ENCODE measurements at places on chromosomes 3 and 15. TPM values are rescaled to one million over a fixed set of nuclear protein-coding genes. Genes with fewer than 3 reads are reported as not detected.

- no peak for DNase-seq
- H3K27ac ChIP-seq = no peak overlapping the region
- no peak overlapping the region for H3K4me3 ChIP-seq
- no peaks in the 10 kb centered on the region for H3K27me3 ChIP-seq
- no peaks in the 10 kb centered on the region for H3K4me1 ChIP-seq
Measured at GRCh38 chr3:175433026-175433674, 574.0 kb downstream of the NAALADL2 start.

GRCh38 chr3:196254376-196255283 lies 32.9 kb downstream of the PCYT1A start:
- no peak overlapping the region for H3K27ac ChIP-seq
- H3K4me3 ChIP-seq = no peak overlapping the region
- H3K27me3 ChIP-seq = no peaks in the 10 kb centered on the region

- no peak for DNase-seq
- no peaks in the 10 kb centered on the region for H3K36me3 ChIP-seq
- H3K4me3 ChIP-seq = no peak overlapping the region
Measured at GRCh38 chr3:39388741-39389248, 5.6 kb downstream of the SLC25A38 start.

DNA sequence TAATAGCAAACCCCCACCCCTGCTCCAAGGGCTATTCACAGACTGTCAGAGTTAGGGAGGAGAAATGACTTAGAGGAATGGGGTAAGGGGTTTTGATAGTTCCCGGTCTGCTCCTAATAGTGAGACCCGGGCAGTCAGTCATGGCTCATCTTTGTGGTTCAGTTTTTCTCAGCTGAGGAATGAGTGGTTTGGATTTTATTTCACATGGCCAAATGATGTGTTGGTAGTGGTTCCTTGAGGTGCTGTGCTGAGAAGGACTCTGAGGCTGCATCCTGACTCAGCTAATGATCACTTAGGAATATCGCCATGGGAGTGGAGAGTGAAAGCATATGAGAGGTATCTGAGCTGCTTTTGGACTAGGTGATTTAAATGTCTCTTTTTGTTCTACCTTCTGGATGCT lies 80.2 kb downstream of the LPP start:
- no peaks in the 10 kb centered on the region for H3K27me3 ChIP-seq
- H3K27ac ChIP-seq = no peak overlapping the region
- DNase-seq = no peak
- peaks cover 5% of the 10 kb centered on the region for H3K4me1 ChIP-seq
- H3K36me3 ChIP-seq = no peaks in the 10 kb centered on the region
- H3K4me3 ChIP-seq = no peak overlapping the region

- no peaks in the 10 kb centered on the region for H3K36me3 ChIP-seq
- H3K4me1 ChIP-seq = peaks cover 2% of the 10 kb centered on the region
- no peak for DNase-seq
Measured at GRCh38 chr3:16452261-16452660, 61.2 kb downstream of the RFTN1 start.

Gene IQCB1
- total RNA-seq = 21.8 TPM

Gene SLC41A3
- 52.9 TPM for total RNA-seq

- no peaks in the 10 kb centered on the region for H3K36me3 ChIP-seq
- no peaks in the 10 kb centered on the region for H3K4me1 ChIP-seq
- H3K27ac ChIP-seq = no peak overlapping the region
- DNase-seq = no peak
- no peak overlapping the region for H3K4me3 ChIP-seq
- H3K27me3 ChIP-seq = peaks cover 13% of the 10 kb centered on the region
Measured at GRCh38 chr15:79116771-79117170, 26.2 kb upstream of the RASGRF1 start.

Gene TEX9
- 9.0 TPM for total RNA-seq

Gene CEP97
- total RNA-seq = 12.1 TPM

DNA sequence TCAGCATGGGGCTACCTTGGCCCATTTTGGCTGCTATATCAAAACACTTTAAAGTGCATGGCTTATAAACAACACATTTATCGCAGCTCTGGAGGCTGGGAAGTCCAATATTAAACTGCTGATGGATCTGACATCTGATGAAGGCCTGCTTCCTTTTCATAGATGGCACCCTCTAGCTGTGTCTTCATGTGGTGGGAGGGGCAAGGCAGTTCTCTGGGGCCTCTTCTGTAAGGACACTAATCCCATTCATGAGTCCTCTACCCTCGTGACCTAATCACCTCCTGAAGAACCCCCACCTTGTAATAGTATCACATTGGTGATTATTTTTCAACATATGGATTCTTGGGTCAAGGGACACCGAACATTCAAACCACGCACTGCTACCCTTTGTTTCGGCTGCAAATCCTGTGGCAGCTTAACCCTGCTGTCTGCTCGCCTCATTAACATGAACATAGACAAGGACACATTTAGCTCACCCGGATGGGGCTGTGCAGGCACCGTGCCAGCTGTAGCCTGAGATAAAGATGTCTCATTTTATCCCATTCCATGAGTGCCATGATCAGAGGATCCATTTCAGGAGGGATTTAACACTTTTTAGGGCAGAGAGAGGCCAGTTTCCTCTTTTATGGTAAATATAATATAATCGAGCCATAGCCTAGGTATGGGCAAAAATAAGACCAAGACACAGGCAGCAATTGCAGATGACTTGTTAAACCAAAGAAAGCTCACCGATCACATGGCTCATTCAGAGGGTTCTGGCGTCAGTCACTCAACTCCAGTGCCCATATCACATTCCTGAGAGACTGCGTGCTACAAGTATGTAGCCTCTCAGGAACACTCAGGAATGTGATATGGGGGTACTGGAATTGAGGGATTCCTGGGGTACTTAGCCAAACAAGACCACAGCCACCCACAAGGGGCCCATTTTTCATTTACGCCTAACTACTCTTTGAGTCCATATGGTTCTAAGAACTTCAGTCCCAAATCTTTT lies 251.1 kb upstream of the ST8SIA2 start:
- H3K4me1 ChIP-seq = no peaks in the 10 kb centered on the region
- H3K27ac ChIP-seq = no peak overlapping the region
- H3K36me3 ChIP-seq = no peaks in the 10 kb centered on the region
- DNase-seq = no peak
- H3K4me3 ChIP-seq = no peak overlapping the region

Gene EFCC1
- 0.23 TPM for total RNA-seq

Gene PAQR5
- total RNA-seq = 2.1 TPM

DNA sequence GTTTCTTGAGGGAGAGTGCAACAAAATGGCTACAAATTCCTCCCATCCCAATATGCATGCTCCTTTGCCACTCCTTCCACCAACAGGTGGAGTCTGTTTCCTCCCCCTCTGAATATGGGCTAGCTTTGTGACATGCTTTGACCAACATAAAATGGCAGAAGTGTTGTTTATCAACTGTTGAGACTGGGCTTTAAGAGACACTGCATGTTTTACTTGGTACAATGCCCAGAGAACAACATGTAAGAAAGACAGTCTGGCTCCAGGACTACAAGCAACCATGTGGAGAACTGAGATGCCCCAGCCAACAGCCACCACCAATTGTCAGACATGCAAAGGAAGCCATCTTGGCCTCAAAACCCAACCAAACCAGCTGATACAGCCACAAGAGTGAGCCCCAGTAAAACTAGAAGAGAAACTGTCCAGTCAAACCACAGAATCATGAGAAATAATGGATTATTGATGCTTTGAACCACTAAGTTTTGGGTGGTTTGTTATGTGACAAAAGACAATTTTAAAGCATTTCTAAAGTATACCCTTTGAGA lies 40.5 kb downstream of the NUDT16 start:
- H3K36me3 ChIP-seq = no peaks in the 10 kb centered on the region
- no peaks in the 10 kb centered on the region for H3K27me3 ChIP-seq
- H3K4me1 ChIP-seq = no peaks in the 10 kb centered on the region
- H3K4me3 ChIP-seq = no peak overlapping the region

GRCh38 chr3:32137870-32138269 lies 31.4 kb downstream of the GPD1L start:
- no peaks in the 10 kb centered on the region for H3K4me1 ChIP-seq
- no peaks in the 10 kb centered on the region for H3K36me3 ChIP-seq
- no peak overlapping the region for H3K27ac ChIP-seq
- no peak for DNase-seq

Gene RBPMS2
- 1.2 TPM for total RNA-seq

Gene CCDC39
- not detected for total RNA-seq

DNA sequence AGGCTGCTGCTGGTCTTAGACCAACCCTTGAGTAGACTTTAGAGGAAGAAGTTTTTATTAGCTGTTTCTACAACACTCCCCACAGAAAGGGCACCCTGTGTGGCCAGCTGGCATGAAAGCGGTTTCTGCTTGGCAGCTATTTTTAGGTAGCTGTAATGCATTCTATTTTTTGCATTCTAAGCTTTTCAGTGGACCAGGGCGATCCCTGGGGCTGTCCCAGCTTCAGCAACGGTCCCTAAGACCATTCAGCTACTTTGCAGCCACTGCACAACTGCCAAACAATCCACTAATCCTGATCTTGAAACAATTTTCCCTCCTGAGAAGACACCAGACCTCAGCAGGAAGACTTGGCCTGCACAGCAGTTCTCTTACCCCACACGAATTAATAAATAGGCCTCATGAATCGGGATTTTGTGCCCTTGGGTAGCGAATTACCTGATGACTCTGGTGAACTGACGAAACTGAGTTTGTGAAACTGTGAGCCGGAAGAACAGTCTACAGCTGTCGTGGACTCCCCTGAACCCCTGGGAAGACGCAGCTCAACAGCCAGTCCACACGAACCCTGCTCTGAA lies 14.6 kb upstream of the TFRC start:
- no peaks in the 10 kb centered on the region for H3K4me1 ChIP-seq
- no peak overlapping the region for H3K27ac ChIP-seq
- H3K4me3 ChIP-seq = no peak overlapping the region
- H3K27me3 ChIP-seq = no peaks in the 10 kb centered on the region
- DNase-seq = no peak
- no peaks in the 10 kb centered on the region for H3K36me3 ChIP-seq

Gene TRIM71
- total RNA-seq = 14.5 TPM

DNA sequence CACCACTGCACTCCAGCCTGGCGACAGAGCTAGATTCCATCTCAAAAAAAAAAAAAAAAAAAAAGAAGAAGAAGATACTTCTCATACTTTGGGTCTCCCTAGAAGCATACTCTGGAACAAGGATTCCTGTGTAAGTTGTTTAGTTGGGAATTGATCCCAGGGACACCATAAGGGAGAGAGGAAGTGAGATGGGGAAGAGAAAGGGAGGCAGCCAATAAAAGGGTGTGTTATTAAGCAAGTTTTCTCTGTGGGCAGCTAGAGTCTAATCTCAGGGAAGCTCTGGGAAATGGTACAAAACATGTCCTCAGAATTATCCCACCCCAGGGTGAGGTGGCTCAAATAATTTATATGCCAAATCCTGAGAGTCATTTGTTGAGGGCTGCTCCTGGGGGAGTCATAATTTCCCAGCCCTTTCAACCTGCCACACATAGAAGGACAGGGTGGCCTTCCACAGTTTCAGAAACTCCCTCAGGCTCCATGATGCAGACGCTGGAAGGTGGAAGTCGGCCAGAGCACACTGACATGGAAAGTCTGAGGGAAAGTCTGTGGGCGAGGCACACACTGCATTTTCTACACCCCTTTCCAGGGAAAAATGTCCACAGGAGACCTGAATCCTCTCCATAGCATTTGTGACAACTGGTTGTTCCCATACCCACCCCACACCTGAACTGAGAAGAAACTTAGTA lies 86.4 kb upstream of the SLC4A7 start:
- no peaks in the 10 kb centered on the region for H3K4me1 ChIP-seq
- no peak for DNase-seq
- H3K36me3 ChIP-seq = no peaks in the 10 kb centered on the region
- H3K27ac ChIP-seq = no peak overlapping the region

DNA sequence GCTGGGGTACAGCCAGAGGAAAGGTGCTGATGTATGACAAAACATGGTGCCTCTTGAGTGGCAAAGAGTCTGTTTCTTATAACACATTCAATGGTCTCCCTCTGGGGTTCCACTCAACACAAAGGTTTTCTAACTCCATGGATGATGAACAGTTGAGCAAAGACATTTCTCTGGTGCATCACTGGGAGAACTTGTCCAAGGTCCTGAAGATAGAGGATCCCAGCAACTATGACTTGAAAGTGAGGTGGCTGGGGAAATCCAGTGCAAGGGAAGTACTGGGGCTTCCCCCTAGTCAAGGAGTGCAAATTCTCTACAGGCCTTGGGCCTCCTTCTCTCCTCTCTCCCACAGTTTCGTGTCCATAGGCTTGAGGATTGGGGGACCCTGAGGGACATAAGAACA lies 431.1 kb downstream of the WDR72 start:
- peaks cover 10% of the 10 kb centered on the region for H3K4me1 ChIP-seq
- no peaks in the 10 kb centered on the region for H3K27me3 ChIP-seq
- no peaks in the 10 kb centered on the region for H3K36me3 ChIP-seq
- H3K4me3 ChIP-seq = no peak overlapping the region
- H3K27ac ChIP-seq = no peak overlapping the region
- DNase-seq = peak; percentile 8

DNA sequence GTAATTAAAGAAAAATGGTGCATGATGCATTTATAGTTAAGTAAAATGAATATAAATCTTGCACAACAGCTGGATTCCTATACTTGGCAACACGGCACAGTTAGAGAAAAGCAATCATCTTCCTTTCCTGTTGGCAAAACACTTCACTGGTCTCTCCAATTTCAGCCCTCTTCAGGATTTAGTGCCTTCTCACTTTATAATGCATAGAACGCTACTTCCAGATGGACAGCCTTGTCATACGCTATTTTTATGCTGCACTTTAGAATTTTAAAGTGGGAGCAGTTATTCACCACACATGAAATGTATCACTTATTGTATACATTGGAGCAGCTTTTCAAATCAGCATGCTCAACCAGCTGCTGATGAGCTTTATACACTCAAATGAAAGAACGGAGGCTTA lies 194.4 kb upstream of the GBE1 start:
- no peaks in the 10 kb centered on the region for H3K4me1 ChIP-seq
- no peak overlapping the region for H3K27ac ChIP-seq
- no peaks in the 10 kb centered on the region for H3K36me3 ChIP-seq
- no peak for DNase-seq
- H3K27me3 ChIP-seq = no peaks in the 10 kb centered on the region
- no peak overlapping the region for H3K4me3 ChIP-seq

Gene SI
- total RNA-seq = 78.4 TPM

Gene TAMM41
- total RNA-seq = 10.2 TPM

GRCh38 chr15:66153549-66154415 lies 99.8 kb downstream of the MEGF11 start:
- peaks cover 15% of the 10 kb centered on the region for H3K27me3 ChIP-seq
- DNase-seq = no peak
- no peaks in the 10 kb centered on the region for H3K4me1 ChIP-seq
- no peak overlapping the region for H3K4me3 ChIP-seq
- H3K27ac ChIP-seq = no peak overlapping the region
- no peaks in the 10 kb centered on the region for H3K36me3 ChIP-seq

Gene PLA2G4E
- 0.07 TPM for total RNA-seq

Gene ACTC1
- 1.7 TPM for total RNA-seq

Gene LRTM1
- not detected for total RNA-seq

Data from hepatocyte (in vitro differentiated cells).